ENCODE measurements at places on chromosomes 3 and 15. TPM values are rescaled to one million over a fixed set of nuclear protein-coding genes. Genes with fewer than 3 reads are reported as not detected.
A peak's percentile ranks its signal among the peaks of the same experiment; 100 is the strongest.

The GOLGA6L7 gene
- total RNA-seq = not detected

The SERPINI1 gene
- total RNA-seq = 1.9 TPM

- DNase-seq = peak; percentile 60
Observed at GRCh38 chr3:169966951-169967915, 626 bp downstream of the SEC62 start.

- DNase-seq = no peak
Observed at GRCh38 chr3:127848131-127849129, 26.1 kb upstream of the MGLL start.

DNA sequence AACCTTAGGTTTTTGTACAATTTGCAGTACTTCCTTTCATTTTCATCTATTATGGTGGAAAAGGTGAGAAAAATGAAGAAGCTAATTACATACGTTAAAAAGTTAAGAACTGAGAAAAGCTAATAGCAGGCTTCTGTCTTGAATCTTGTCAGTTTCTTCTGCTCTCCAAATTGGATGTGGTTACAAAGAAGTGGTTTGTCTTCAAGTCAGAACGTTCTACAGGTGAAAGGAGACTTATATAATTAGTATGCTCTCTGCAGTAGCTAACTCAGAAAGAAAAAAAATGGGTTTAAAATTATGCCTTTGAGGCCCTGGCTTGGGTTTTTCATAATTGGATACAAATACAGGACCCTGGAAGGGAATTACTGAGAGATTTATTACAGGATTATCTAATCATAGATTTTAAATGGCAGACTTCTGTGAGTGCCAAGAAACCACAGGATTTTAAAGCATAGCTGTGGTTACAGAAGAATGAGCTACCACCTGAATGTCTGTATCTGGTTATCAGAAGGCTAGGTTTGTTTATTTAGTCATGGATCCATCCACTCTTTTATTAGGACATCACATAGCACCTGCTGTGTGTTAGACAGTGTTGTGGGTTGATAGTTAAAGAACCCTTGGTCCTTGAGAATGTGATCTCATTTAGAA is 528.1 kb upstream of the MCTP2 start:
- no peak for DNase-seq

The LARP6 gene
- 7.4 TPM for total RNA-seq

DNA sequence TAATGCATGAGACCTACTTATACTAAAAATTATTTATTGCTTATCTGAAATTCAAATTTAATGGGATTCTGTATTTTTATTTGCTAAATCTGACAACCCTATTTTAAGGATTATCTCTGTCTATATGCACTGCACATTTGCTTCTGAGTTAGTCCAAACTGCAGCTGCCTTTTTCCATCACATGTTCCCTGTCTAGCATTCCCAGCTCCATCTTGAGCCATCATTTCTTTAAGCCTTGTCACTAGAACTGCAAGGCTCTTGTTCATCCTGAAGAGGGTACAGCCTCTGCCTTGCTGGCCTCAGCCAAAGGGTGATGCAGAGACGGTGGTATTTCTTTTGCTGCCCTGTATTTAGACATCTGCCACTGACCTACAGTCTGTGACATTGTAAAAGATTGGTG is 125.8 kb upstream of the STT3B start:
- no peak for DNase-seq

DNA sequence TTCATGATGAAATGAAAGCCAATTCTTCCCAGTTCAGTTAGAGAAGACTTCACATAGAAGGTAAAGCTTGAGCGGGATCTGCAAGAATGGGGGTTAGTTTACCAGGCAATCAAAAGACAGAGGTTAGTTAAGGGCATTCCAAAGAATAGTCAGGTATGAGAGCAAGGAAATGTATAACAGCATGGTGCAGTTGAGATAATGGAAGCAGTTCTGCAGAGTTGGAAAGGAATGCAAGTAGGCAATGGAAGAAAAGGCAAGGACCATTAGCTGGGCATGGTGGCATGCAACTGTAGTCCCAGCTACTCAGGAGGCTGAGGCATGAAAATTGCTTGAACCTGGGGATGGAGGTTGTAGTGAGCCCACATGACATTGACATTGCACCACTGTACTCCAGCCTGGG is 55.0 kb downstream of the LSAMP start:
- DNase-seq = no peak

The GOLGA8G gene
- total RNA-seq = not detected

GRCh38 chr15:31893780-31894179 is 136.5 kb upstream of the CHRNA7 start:
- no peak for DNase-seq

- no peak for DNase-seq
Observed at GRCh38 chr15:47933865-47934264, 186.9 kb upstream of the SLC24A5 start.

DNA sequence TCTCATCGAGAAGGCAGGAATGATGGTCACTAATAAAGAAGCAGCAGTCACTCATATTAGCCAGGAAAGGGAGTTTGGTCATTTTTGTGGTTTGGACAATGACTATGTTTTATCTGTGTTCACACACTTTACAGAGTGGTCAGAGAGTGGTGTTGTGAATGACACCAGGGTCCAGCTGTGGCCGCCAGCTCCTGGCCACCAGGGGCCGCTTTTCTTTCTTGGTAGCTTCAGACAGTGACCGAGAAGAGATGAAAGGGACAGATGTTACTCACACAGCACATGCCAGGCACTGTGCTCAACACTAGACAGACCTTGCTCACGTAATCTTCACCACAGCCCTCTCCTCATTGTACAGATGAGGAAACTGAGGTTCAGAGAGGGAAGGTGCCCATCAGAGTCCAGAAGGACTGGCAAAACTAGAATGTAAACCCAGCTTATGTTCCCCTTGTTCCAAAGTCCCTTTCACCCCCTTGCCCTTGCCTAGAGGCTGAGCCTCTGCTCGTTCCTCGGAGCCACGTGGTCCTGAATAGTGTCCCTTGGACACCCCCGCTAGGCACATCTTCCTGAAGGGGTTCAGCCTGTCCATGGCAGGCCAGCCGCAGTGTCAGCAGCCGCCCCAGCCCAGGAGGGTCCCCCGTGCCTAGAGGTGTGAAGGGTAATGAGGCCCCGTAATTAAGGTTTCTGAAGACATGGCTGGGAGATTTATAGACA is 55.6 kb downstream of the CYP11A1 start:
- DNase-seq = no peak

DNA sequence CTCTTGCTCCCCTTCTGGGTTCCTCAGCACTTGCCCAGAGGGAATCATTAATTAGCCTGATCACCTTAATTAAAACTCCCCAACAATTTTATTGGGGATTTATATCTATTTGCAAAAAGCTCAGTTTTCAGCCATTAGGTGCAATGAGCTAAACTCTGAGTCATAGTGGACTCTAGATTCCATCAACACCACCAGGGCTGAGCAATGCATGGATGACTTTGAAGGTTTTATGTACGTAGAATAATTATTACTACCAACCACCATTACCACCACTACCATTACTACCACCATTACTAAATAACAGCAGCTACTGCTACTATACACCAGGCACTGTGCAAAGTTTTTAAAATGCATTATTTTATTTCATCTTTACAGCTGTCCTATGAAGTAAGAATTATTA is 81.2 kb downstream of the ZNF621 start:
- DNase-seq = no peak

GRCh38 chr15:75228787-75229186 is 27.1 kb downstream of the C15orf39 start:
- DNase-seq = no peak
